ENCODE measurements at places on chromosomes 1 and 21.

DNA sequence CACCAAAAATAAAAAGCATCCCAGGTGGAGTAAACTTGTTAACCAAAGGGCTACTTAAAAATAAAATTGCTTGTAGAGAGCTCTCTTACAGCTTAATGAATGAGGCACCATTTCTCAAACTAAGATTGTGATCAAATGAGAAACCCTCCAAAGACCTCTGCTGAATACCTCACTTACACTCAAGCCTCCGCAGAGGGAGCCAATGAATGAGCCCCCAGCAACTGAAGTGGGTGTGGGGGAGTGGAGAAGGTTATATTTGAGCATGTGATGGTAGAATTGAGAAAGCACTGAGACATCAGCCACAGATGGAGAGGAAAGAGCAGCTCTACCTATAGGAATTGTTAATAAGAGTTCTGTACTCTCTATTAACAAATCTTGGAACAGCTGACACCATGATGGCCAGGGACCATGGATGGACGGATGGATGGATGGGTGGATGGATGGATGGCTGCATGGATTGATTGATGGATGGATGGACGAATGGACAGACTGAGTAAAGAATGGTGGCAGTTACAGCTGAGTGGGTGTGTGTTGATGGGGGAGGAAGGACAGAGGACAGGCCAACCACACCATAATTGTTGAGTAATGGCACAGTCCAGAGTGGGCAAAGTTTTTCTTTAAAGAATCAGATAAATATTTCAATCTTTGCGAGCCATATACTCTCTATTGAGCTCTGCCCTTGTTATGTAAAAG lies 20.3 kb upstream of the TIAM1 start:
- peak; percentile 8 for DNase-seq

DNA sequence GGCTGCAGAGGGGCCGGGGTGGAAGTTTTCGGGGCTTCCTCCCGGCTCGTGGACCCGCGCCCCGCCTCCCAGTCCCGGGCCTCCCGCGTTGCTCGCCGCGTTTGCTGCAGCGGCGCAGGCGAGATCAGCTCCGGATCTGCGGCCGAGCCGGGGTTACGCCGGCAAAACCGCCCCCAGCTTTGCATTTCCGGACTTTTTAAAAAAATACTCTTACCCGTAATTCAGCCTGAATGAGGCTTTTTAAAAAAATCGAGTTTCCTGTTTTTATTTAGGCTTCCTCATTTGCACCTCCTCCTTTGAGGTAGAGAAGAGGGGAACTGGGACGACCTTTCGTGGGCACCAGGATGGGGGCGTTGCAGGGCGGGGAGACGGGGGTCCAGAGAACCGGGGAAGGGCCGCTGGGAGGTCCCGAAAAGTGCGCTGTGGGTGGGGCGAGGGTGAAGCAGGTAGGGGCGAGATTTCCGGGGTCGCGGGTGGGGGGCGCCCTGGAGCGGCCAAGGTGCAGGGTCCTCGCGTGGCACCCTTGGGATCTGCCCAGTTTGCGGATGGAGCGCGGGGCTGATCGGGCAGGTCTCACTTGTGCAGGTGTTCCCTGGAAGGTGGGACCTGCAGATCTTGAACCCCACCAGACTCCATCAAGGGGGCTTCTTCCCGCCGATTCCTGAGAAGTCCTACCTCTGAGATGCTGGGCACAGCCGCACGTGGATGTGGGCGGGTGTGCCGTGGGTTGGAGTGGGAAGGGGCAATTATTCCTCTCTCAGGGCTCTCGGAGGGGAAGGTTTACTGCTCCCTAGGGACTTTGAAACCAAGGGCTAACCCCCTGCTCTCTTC lies 1.1 kb downstream of the PIK3CD start:
- peak; percentile 70 for DNase-seq

- DNase-seq, result no peak
These were observed 10.7 kb upstream of the RAD54L start for GRCh38 chr1:46236882-46237281.

DNA sequence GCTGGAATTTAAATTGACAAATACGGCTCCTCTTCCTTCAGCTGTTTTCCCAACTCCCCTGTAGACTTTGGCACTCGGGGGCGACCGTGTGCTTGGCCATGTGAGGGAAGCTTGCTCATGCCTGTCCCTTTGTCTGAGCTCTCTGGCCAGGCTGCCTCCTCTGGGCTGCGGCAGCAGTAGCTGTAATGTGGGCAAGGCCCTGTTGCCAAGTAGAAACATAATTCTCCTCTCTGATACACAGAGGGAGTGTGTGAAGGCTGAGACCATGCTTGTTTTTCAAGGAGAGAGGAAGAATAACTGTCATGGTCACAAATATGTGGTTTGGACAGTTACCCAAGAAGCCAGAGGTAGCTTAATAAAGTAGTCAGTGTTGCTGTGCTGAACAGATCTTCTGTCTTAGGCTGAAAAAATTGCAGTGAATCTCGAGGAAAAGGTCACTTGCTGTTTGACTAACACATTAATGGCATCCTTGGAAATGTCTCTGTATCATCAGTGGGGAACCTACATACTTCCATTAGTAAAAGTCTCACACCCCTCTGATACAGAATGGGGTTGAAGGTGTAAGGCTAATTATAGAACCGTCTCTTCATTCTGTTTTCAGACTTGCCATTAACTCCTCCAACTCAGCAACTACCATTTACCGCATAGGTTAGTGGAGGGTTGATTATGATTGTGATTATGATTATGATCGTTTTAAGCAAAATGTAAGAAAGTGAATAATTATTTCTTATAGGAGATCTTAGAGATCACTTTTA lies 94.6 kb downstream of the TGFB2 start:
- no peak for DNase-seq

DNA sequence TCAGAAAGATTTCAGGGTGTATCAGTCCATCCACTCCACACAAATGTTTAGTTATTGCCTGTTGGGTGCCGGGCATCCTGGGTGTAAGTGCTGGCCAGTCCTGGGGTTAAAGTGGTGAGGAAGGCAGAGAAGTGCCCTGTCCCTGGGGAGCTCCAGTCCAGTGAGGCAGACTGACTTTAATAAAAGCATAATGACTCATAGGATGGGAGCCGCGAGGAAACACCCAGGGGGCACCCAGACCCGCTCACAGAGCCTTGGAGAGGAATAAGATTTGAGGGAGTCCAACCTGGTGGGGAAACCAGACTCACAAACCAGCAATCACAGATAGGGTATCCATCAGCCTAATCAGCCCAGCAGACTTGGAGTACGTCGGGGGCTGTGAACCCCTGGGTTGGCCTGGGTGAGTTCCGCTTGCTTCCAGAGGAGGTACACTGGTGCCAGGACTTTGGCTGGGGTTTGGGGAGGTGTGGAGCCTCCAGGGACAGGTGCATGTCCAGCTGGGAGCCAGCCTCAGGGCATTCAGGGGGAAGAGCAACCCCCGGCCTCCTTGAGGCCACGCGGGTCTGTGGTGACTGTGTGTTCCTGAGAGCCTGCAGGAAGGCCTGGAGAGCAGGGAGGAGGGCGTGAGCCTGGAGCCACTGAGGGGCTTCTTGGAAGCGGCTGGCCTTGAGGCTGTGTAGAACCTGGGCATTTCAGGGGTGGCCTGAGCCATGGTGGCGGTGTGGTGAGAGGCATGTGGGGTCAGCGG lies 3.7 kb downstream of the PEAR1 start:
- DNase-seq, result no peak

DNA sequence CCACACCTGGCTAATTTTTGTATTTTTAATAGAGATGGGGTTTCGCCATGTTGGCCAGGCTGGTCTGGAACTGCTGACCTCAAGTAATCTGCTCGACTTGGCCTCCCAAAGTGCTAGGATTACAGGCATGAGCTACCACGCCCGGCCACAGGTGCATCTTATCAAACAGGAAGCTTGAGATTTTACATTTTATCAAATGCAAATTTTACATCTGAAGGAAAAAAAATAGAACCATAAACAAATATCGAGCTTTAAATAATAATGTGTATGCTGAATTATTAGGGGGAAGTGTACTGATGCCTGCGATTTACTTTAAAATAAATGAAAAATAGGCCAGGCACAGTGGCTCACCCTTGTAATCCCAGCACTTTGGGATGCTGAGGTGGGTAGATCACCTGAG lies 16.6 kb upstream of the BRWD1 start:
- no peak for DNase-seq

DNA sequence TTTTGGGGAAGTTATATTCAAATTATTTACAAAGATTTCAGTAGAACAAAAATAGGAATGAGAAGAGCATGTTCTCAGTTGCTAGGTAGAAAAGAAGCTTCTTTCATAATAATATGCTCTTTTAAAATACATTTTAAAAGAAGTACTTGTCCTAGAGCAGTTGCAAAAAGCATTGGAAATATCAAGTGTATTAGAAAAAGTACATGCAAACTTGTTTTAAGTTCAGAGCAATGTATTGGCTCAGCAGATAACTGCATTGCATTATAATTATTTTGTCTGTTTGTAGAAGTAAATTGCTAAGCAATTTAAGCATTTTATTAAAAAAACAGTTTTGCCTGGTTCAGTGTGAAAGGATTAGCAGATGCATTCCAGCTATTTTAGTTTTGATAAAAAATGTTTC lies 806.4 kb downstream of the USP25 start:
- DNase-seq, result no peak

DNA sequence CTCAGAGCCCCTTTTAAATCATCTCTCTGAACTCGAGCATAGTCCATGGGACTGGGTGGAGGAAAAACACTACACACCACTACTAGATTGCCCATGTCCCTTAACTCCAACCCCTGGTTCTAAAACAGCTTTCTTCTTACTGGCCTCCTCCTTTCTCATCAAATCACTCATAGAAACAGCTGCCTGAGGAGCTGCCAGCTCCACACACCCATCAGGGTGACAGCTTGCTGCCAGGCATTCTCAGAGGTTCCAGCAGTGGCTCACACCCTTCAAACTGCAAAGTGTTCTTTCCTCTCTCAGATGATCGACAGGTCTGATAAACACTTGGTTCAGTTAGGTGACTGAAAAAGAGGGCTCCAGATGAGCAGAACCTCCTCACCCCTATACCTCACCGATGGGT lies 543.0 kb upstream of the PLXNA2 start:
- DNase-seq, result no peak

- peak; percentile 77 for DNase-seq
These were observed 25.1 kb upstream of the TMEM222 start for GRCh38 chr1:27296773-27297291.

DNA sequence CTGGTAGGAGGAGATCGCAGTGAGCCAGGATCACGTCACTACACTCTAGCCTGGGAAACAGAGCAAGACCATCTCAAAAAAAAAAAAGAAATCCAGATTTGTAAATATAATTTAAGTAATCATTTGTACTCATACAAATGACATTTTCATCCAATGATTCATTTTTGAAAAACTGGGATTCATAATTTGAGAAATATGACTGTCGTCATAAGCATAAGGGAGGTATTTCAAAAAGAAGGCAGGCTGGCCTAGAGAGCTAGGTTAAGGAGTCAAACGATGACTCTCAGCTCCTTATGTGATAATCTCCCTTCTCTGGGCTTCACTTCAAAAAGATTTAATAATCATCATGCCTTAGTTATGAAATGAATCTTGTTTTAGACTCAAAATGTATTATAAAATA lies 2.3 kb downstream of the GART start:
- DNase-seq, result no peak

DNA sequence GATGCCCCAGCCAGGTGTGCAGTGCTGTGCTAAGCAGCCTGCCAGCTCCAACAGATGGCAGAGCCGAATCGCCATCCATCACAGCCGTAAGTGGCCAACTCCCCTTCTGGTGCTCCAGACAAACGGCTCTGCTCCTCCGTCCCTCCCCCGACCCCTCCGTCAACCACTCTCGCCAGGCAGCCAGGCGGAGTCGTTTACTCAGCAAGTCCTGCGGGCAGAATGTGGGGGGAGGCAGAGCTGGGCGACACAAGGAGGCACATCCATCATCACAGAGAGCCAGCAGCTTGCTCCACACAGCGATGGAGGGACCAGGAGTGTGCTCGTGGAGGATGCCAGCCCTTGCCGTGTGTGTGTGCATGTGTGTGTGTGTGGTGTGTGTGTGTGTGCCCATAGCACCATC lies 206.6 kb upstream of the GRIK3 start:
- DNase-seq, result no peak

All from hematopoietic multipotent progenitor cell treated with erythropoietin and hydrocortisone succinate and interleukin-3 and kit ligand, for 6 days (in vitro differentiated cells).